Stimulated activated CD4-positive, alpha-beta T cell treated with anti-CD3 and anti-CD28 coated beads, Interleukin-12 subunit alpha, Interleukin-12 subunit beta, amount 100 ng/mL, for 24 hours (primary cell): ENCODE measurements at places on chromosomes 7 and 10.

DNA sequence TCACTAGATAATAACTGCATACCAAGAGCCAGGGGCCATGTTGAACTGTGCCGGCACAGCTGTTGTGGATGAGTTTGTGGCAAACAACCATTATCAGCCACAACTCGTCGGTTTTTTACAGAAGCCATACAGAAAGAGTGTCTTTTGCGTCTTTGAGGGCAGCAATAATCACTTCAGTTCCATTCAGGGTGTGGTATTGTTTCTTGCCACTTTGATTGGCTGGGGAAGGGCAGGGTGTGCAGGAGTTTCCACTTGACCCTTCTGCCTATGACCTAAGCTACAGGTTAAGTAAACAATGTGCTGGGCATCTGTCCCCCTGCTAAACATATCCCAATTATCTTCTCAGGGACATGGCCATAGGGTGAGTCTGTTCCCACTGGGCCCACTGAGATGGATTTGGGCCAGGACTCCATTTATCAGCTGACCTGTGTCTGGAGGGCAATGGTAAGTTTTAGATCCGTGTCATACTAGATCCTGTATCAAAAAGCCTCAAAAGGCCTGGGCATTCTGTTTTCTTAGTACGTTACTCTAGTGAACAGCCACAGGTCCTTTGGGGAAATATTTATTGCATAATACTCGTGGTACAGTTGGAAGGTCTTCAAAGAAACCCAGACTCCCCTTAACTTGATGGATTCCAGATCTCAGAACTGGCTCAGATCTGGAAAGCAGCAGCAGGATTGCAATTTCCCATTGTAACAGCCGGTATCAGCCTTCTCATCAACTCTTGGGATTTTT, 15.9 kb downstream of the ZNF3 start:
- DNase-seq = no peak

GRCh38 chr10:21515361-21516241, 9.9 kb downstream of the SKIDA1 start:
- DNase-seq = no peak

DNA sequence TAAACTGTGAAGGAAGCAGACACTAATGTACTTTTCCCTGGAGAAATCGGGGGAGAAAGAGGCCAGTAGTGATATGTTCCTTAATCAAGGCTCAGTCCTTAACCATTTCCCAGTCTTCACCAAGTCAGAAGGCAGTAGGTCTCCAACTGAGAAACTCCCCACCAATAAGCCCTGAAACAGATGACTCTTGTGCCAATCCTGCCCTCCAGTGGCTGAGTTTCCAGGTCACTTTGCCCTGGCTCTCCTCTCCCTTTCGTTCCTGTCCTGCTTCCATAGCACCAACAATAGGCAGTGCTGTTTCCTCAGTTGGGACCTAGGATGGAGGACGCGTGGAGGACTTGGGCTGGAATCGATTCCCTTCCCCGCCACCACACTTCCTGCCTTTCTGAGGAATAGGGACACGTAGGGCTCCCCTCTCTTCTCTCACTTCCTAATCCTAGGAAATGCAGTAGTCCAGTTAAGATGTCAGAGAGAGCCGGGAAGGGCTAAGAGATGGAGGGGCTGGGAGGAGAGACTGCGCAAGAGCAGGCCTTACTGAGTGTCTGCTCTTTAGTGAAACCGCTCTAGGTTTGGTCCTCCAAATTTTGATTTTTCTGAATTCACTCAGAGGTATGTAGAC, 23.4 kb downstream of the ATOH7 start:
- no peak for DNase-seq

DNA sequence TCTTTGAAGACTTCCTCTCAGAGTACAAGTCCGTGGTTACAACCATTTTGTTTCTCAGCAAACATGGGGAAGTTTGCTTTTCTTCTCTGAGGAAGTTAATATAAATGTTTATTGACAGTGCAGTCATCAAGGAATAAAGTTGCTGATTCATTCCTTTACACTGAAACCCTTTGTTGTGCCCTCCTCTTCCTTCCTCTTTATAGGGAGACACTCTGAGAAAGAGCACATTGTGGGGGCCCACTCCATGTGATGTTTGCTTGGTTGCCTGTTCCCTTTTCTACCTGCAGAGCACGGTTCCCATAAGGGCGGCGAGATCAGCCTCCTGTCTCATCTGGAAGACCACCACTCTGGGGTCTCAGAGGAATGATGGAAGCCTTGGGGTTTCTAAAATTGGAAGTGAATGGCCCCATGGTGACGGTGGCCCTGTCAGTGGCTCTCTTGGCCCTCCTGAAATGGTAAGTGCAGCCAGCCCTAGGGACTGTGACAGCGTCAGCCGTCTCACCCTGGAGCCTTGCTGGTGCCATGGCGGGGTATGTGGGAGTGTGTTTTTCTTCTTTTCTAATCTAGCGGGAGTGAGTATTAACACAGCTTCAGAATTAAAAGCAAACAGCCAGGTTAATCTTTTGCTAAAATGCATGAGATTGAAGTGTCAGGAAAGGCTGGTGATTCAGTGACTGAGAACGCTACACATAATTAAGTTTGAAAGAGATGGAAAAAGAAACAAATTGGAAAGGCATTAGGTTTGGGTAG, at the start of gene TBXAS1:
Gene TBXAS1 (plus strand): TSS at position 240 of the 750 bp plus-strand sequence. CDS start 127 bp downstream, at position 367.
- no peak for DNase-seq

DNA sequence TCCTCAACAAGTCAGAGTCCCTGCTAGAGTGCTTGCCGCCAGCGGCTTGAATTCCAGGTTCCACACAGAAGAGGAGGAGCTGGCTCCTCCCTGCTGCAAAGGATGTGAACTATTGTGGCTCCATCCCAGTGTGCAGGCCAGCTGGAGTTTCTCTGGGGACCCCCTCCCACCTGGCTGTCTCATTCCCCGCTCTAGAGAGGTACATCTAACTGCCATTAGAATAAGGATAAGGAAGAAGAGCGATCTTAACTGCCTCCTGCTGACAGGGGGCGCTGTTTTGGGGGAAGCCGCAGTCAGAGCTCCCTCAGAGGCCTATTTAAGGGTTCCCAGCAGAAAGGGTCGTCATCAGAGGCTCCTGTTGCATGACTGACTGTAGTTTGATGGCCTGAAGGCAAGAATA, 40.8 kb upstream of the HECW1 start:
- DNase-seq = no peak

GRCh38 chr10:5106553-5106952, 12.3 kb downstream of the AKR1C3 start:
- DNase-seq = no peak

DNA sequence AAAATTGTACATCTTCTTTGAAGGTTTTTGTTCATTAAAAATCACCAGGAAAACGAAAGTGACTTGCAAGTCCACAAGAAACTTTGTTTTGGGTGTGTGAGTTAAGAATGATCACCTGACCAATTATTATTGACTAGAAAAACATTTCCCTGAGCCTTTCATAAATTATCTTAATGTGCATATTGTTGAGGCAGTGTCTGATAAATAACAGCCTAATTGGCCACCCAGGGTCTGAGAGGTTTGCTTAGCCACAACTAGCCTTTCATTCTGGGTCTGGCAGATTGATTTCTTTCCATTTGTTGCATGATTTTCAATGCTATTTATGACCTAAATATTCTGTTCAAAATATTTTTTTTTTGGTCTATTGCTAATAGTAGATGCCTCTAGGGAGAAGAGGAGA, 152.8 kb downstream of the AUTS2 start:
- no peak for DNase-seq

- no peak for DNase-seq
Measured at GRCh38 chr7:32462977-32463376, 27.2 kb downstream of the LSM5 start.

DNA sequence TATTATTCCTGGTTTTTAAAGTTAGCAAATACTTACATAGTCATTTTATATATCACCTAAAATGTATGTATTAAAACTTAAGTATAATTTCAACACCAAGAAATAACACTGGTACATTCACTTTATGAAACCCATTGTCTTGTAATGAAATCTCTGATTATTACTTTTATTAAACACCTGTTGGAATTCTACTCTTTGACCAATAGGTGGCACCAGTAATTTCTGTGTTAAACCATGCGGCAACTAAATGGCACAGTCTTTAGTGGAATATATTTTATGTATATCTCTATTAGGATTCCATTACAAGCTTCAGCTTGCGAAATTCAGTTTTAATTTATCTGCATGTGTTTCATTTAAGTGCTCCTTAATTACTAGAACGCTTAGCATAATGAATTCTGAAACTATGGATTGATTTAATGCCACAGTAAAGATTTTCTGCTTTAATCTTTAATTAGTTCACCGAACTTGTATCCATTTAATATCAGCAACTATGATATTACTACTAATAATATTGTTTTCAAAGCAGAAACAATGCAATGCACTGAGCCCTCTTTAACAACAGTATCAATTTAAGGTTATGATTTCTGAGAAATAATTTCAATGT, 181.3 kb downstream of the MAGI2 start:
- no peak for DNase-seq

GRCh38 chr10:75008952-75009351, 102.5 kb upstream of the SAMD8 start:
- no peak for DNase-seq
